Coronary artery (tissue), 2 donors: ENCODE measurements at places on chromosomes 2 and 18.
A peak's percentile ranks its signal among the peaks of the same experiment; 100 is the strongest.

- no peak for DNase-seq
Measured at GRCh38 chr2:215793747-215794595, 219.4 kb downstream of the MREG start.

GRCh38 chr2:218367415-218368149, 10.9 kb downstream of the CATIP start:
- peak; percentile 92 for DNase-seq

DNA sequence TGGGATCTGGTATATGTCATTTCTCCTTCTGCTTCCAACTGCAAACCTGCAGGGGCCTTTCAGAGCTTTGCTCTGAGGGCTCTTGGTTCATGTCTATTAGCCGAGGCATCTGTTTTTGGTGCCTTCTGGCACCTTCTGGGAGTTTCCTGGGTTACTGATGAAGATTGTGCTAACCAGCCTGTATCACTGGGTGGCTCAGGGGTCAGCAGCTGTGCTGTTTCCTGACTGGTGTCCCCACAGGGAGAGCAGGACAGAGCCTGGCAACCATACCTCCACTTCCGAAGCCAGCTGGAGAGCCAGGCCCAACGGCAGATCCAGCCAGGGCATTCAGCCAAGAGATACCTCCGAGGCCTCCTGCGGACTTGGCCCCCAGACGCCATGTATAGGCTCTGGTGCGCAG, 17.5 kb downstream of the KIAA2012 start:
- DNase-seq: no peak

- DNase-seq: no peak
Measured at GRCh38 chr18:26071020-26071419, 19.4 kb downstream of the SS18 start.

GRCh38 chr2:144364944-144365738, 154.8 kb downstream of the ZEB2 start:
- no peak for DNase-seq

DNA sequence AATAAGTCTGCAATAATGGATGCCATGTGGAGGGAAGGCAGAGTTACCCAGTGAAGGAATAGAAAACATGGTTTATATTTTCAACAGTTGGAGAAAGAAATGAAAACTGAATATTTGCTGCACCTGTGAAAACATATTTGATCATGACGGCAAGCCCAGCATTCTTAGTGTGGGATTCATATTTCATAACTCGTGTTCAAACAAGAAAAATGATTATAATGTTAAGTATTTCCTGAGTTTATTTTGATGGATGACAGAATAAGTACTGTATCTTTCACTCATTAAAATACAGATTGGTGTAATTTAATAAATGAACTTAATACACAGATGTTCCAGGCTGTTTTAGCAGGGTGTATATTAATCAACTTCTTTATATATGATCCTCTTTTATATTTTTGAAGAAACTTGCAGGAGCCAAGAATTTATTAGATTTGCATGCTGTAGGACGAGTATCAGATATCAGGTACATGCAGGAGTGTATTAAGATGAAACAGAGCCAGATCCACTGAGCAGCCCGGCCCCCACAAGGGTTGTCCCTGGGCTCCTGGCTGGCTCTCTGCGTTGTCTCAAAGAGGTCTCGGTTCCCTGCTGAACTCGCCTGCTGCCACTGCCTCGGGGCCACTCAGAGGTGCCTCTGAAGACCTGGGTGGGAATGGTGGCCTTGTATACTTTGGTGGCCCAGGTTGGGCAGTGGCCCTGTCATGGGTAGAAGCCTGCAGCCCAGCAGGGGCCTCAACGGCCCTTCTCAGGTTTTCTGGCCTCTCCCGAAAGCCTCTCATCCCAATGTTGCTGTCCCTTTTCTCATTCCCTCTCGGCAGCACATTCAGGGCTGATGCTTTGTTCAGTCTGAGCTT, 95.0 kb upstream of the LDAH start:
- no peak for DNase-seq

- DNase-seq: no peak
Measured at GRCh38 chr18:7632152-7633098, 65.3 kb downstream of the PTPRM start.

GRCh38 chr2:178163395-178163794, 30.9 kb upstream of the OSBPL6 start:
- DNase-seq: no peak

DNA sequence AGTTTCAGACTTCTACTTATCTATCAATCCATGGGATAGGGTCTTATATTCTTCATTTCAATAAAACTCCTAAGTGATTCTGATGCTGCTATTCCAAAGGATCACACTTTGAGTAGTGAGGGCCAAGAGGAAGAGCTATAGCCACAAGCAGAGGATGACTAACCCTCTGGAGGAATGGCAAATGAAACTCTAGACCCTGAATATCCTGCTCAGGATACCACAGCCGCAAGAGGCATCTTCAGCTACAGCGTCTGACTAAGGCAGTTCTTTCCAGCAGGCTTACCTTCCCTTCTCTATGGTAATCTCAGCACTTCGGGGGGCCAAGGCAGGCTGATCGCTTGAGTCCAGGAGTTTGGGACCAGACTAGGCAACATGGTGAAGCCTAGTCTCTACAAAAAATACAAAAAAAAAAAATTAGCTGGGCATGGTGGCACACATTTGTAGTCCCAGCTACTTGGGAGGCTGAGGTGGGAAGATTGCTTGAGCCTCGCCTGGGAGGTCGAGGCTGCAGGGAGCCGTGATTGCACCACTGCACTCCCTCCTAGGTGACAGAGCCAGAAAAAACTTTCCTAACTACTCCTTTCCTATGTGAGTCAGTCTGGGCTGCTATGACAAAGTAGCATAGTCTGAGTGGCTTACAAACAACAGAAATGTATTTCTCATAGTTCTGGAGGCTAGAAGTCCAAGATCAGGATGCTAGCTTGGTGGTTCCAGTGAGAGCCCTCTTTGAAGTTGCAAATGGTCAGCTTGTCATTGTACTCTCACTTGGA, 371.9 kb downstream of the IRS1 start:
- DNase-seq: no peak

DNA sequence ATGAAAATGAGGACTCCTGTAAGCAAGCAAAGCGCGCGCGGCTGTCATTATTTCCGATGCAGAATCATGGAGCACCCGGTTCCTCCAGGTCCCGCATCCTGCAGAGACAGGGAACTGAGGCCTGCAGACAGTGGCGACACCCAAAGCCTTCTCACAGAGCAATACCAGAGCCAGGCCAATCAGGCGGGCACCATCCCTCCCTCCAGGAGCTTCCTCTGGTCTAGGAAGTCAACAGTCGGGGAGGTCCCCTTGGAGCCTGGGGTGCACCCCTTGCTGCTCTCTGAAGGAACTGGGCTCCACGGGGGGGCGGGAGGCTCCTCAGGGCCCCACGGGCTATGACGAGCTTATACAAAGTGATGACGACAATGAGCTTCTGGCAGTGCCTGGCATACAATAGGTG, 60.3 kb upstream of the HPCAL1 start:
- DNase-seq: no peak

- DNase-seq: no peak
Measured at GRCh38 chr2:76274160-76274559, 563.4 kb upstream of the GCFC2 start.

GRCh38 chr18:59512025-59512755, 153.1 kb upstream of the LMAN1 start:
- no peak for DNase-seq

DNA sequence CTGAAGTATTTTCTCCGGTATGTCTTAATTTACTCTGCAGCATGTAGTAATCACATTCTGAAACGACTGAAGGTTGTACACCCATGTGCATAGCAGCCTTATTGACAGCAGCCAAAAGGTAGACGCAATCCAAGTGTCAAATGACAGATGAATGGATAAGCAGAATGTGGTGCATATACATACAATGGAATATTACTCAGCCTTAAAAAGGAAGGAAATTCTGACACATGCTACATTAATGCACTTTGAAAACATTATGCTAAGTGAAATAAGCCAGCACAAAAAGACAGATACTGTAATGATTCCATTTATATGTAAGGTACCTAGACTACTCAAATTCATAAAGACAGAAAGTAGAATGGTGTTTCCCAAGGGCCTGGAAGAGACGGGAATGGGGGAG, 88.0 kb upstream of the EFEMP1 start:
- DNase-seq: no peak

GRCh38 chr2:213246497-213247281, 37.6 kb upstream of the SPAG16 start:
- DNase-seq: no peak

- DNase-seq: no peak
Measured at GRCh38 chr18:34729264-34729663, 19.2 kb downstream of the DTNA start.

- DNase-seq: no peak
Measured at GRCh38 chr2:35033748-35034147, 1321.8 kb upstream of the CRIM1 start.

DNA sequence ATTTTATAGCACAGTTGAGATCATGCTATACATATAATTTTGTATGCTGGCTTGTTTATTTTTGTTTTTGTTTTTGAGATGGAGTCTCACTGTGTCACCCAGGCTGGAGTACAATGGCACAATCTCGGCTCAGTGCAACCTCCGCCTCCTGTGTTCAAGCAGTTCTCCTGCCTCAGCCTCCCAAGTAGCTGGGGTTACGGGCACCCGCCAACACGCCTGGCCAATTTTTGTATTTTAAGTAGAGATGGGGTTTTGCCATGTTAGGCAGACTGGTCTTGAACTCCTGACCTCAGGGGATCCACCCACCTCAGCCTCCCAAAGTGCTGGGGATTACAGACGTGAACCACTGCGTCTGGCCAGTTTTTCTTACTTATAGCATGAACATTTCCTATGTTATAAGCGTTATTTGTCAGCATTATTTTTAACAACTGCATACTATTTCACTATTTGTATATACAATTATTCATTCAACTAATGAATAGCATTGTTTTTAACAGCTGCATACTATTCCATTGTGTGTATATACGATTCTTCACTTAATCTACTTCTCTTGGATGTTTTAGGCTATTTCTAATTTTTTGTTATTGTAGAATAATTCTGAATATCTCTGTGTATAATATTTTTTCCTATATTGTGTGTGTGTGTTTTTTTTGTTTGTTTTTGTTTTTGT, 3.5 kb downstream of the EHD3 start:
- DNase-seq: no peak

GRCh38 chr2:126855606-126856005, 43.1 kb upstream of the TEX51 start:
- peak; percentile 38 for DNase-seq

GRCh38 chr18:13606604-13607254, 119.6 kb downstream of the FAM210A start:
- DNase-seq: no peak

- DNase-seq: no peak
Measured at GRCh38 chr2:133107058-133107815, 437.2 kb upstream of the LYPD1 start.

DNA sequence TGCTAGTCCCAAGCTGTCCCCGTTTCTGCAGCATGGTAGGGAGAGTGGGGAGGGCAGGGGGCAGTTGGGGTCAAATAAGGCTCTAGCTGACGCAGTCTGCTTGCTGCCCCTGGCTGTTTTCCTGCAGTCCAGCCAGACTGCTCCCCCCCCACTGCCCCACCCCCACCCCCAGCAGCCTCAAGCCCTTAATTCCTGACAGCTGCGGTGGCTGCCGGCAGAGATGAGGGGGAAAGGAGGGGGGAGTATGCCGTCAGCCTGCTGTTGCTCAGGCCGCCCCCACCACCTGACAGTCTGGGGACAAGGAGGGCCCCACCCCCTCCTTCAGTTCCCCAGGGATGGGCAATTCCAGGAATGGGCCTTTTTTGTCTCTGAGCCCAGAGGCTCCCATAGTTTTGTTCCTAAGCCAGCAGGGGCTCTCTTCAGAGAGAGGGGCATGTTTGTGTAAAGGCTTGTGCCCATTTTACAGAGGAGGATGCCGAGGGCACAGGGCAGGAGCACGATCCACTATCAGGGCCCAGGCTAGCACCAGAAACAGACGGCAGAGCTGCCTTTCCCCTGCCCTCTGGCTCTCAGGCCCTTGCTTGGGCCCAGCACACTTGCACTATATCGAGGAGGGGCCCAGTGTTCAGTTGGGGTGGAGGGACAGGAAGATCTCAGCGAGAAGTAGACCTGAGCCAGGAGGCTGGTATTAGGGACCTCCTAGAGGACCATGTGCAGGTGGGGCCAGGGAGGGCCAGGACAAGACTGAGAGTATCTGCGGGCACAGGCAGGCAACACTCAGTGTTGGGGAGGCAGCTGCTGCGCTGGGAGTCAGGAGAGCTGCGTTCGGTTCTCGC, 1.5 kb upstream of the WNT10A start:
- DNase-seq: no peak

DNA sequence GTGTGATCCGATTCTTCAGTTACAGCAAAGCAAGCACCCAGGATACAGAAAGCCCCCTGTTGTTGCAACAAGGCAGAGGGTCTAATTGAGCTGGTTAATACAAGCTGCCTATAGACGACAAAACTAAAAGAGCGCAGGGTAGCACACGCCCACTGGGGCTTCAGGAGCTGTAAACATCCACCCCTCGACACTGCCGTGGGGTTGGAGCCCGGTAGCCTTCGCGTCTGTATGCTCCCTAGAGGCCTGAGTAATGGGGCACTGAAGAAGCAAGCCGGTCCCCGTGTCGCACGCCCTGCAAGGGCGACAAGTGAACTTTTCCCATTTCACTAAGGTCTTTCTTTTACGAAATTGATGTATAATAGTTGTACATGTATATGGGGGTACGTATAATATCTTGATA, 24.7 kb upstream of the CHRNA1 start:
- no peak for DNase-seq

DNA sequence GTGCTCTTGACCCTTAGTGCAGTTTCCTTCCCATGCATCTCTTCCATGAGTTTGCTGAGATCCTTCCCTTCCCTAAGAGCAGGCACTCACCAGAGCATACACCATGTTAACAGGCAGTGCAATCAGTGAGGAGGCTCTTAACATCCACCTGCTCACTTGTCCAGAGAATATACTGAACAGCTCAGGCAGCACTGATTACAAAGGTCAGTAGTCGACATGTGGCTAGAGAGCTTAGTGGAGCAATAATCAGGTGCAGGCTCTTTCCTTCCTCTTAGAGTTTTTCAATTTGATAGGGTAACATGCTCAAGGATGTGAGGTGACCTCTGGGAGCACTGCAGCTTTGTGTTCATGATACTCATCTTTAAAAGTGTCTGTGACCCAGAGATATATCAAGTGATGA, 144.1 kb upstream of the SETBP1 start:
- DNase-seq: no peak

DNA sequence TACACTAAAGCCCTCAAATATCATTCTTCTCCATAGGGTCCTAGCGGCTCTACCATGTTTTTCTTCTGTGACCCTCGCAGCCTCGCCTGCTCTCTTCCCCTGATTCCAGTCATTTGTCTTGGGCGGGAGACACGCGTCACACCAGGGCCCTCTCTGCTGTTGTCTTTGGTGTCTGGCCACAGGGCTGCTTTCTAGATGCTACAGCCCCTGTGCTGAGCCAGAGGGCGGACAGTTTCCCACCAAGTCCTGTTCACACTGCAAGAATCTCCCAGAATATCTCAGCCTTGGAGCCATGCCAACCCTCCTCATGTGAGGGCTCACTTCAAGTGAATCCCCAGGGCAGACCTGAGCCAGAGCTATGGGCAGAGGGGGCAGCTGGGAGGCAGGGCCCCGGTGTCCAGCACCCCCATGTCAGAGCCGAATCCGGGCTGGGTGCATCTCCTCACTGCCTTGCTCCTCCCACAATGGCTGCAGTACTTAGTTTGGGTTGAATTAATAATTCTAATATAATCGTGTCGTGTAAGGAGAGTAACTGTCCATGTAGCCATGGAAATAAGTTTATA, 42.1 kb downstream of the DIPK1C start:
- DNase-seq: no peak

- DNase-seq: no peak
Measured at GRCh38 chr18:32373505-32373904, 97.2 kb downstream of the GAREM1 start.
